ENCODE measurements at places on chromosomes 3 and 15.

DNA sequence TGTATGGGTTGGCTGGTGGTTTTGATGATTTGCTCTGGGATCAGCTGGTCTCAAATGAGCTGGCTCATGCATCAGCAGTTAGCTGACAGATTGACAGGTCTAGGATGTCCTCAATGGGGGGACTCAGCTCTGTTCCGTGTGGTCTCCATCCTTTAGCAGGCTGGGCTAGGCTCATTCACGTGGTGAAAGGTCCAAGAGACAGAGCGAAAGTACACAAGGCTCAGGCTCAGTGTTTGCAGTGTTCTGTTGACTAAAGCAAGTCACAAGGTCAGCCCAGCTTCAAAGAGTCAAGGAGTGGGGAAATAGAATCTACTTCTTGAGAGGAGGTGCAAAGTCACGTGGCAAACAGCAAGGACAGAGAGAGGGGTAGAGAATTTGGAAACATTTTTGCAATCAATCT lies 126.5 kb upstream of the CMC1 start:
- no peak for DNase-seq

GRCh38 chr3:60010781-60011180 lies 961.0 kb upstream of the CFAP20DC start:
- DNase-seq: no peak

GRCh38 chr3:3053974-3054373 lies 56.2 kb downstream of the IL5RA start:
- DNase-seq: no peak

- no peak for DNase-seq
These were observed 16.3 kb upstream of the VPS8 start for GRCh38 chr3:184795522-184796190.

DNA sequence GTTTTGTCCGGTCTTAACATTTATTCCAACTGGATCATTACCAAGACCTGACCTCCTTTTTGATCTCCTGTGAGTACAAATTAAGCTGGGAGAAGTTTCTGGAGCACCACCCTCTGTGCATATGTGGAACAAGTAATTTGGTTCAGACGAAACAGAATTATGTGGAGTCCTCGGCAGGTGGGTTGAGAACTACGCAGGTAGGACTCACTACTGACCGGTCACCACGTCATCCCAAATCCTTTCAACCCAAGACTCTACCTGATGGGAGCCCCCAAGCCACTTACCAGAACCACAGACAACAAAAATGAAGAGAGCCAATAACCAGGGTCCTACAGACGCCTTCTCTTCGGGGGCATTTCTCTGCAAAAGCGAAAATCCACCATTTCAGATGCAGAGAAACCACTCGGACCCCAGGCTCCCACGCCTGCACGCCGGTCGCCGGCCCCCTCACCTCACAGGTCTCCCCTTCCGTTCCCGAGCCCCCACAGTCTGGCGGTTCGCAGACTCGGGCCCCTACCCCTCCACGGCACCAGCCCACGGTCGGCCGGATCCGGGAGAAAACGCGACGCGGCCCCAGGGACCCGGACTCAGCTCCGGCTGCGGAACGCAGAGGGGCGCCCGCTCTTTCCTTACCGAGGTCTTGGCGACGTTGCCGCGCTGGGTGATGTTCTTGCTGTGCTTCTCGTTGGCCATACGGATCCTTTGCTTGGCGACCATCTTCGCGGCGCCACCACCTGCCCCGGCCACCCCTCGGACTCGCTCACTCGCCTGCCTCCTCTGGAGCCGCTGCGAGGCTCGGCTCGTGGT lies 674 bp downstream of the SERP1 start:
- peak; percentile 21 for DNase-seq

- no peak for DNase-seq
These were observed 68.5 kb downstream of the ABTB1 start for GRCh38 chr3:127741246-127741645.

GRCh38 chr3:173923204-173923603 lies 525.7 kb downstream of the NLGN1 start:
- DNase-seq: no peak

DNA sequence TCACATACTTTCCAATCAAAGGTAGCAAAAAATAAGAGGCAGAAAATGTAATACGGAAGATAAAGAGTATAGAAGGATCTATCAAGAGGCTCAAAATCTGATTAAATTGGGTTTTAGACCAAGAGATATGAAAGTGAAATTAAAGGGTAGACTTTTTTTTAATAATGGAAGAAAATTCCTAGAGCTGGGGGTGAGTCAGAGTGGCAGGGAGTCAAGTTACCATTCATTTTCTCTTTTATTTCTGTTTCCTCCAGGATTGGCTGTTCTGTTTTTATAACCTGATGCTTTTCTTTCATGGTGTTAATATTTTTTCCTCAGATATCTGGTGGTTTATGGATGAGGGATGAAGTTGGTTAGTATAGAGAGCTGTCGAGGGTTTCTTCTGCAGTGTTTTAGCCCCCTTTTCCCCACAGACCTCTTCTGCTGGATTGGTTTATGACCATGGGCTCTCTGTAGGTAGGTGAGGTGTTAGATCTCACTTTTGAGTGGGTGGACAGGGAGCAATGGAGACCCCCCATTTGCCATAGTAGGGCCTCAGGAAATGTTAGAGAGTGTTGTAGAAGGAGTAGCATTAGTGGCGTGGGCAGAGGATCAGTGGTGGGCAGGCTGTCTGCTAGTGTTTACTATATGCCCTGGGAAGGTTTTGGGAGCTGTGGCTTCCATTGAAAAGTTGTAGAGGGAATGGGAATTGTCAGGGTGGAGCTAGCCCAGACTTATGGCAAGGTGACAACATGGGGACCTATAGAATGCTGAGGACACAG lies 201.6 kb upstream of the GOLGA6L4 start:
- no peak for DNase-seq

DNA sequence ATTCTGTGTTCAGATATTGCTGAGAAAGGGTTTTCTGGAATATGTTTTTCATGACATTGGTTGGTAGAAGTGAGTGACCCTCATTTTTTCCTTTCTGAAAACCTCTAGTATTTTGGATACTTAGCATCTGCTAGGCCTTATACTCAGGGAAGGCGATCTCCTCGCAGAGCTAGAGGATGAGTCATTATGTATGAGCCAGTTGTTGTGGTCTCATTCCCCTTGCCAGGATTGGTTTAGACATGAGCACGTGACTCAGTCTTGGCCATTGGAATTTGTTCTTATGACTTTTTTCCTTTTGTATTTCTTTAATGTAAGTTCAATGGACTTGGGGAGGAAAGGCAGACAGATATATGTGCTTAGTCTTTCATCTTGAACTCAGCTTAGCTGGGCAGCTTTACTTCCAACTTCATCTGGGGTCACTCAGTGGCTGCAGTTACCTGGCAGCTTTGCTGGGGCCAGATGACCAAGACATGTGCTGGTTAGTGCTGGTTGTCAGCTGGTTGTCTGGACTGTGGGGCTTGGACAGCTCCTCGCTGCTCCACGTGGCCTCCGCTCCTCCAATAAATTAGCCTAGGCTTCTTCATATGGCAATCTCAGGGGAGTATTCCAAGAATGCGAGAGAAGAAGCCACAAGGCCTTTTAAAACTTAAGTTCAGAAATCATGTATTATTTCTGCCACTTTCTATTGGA lies 207.5 kb downstream of the IL20RB start:
- no peak for DNase-seq

- DNase-seq: no peak
These were observed 133.7 kb upstream of the POU1F1 start for GRCh38 chr3:87410110-87410509.

DNA sequence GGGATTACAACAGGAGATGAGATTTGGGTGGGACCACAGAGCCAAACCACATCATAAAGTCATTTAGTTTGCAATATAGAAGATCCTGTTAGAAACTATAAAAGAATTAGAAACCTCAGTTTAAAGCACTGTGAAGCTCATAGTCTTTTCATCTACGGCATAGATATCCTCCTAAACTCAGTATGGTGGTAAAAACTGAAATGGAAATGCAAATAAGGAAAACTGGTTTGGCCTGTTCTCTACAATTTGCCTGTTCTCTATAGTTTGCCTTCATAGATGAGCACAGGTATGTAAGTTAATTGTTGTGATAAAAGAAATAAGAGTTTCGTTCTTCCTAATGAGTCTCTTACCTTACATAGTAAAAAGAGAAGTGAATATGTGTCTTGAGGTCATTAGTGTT lies 331.6 kb upstream of the ARL6 start:
- DNase-seq: no peak

- no peak for DNase-seq
These were observed 396.3 kb downstream of the LSAMP start for GRCh38 chr3:116048991-116049390.

DNA sequence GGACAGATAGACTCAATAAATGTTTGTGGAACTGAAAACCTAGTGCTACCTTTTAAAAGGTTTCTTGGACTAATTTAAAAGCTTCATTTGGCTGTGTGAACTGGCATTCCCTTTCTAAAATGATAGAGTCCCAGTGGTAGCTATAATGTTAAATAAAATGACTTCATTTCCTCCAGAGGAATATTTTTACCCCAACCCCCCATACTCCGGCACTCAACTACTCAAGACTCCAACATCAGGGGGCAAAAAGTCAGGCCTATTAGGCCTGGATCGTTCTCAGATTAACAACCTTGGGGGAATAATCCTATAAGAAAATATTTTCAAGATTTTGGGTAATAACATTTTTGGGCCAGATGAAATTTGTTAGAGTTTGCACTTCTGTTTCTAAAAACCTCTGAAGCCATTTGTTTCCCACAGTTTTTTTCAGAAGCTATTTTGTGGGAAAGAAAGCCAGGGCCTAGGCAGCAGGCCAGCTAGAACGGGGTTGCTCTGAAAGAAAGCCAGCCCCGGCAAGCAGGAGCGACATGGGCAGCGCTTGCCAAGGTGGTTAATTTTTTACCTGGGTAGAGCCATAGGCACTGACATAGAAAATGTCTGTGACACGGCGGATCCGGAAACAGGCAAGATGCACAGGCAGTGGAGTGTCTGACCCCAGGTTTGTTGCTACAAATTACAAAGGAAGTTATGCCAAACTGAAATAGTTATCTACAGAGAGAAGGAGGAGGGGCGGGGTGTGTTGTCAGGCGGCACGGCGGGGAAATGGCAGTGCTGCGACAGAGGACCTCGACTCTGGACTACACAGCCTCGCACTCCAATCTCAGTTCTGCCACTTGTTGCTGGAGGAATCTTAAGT lies 84.6 kb downstream of the MAGI1 start:
- no peak for DNase-seq

DNA sequence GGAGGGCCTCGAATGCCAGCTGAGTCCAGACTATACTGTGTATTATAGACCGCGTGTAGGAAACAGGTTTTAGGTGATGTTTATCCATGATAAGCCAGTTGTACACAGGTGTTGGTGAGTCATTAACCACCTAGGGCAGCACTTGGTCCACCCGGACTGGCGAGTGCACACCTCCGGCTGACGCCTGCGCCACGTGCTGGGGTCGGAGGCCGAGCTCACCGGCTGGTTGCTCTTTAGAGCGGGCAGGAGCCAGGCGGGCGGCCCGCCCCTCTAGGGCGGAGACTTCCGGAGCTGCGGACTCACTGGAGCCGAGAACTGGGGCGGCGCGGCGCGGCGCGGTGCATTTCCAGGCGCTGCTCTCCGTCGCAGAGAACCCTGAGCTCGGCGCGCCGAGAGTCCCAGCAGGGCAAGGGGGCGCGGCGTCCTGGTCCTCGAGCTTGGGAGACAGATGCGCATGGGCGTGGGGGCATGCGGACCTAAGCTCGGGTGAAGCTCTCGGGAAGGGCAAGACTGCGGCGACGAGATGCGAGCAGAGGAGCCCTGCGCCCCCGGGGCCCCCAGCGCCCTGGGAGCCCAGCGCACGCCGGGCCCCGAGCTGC lies at the start of gene ESYT3:
ESYT3 (plus strand) TSS at position 341 of the 599 bp plus-strand sequence; CDS start at position 524, 183 bp downstream.
- DNase-seq: no peak

DNA sequence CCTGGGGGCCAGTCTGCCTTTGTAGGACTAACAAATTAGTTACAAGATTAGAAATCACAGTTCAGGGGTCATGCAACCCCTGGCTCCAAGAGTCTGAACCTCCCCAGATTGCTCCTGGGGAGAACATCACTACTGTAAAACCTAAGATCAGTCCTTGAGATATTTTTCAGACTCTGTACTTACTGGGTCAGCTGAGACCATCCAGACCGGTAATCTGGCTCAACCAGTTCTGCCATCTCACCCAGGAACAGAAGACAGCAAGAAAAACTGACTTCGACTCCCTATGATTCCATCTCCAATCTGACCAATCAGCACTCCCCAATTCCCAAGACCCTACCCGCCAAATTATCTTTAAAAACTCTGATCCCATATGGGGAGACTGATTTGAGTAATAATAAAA lies 47.5 kb downstream of the NMD3 start:
- DNase-seq: no peak

All from bone marrow (tissue), 2 donors.